ENCODE measurements at places on chromosomes 5 and 9. TPM values are rescaled to one million over a fixed set of nuclear protein-coding genes. Genes with fewer than 3 reads are reported as not detected.
A peak's percentile ranks its signal among the peaks of the same experiment; 100 is the strongest.

DNA sequence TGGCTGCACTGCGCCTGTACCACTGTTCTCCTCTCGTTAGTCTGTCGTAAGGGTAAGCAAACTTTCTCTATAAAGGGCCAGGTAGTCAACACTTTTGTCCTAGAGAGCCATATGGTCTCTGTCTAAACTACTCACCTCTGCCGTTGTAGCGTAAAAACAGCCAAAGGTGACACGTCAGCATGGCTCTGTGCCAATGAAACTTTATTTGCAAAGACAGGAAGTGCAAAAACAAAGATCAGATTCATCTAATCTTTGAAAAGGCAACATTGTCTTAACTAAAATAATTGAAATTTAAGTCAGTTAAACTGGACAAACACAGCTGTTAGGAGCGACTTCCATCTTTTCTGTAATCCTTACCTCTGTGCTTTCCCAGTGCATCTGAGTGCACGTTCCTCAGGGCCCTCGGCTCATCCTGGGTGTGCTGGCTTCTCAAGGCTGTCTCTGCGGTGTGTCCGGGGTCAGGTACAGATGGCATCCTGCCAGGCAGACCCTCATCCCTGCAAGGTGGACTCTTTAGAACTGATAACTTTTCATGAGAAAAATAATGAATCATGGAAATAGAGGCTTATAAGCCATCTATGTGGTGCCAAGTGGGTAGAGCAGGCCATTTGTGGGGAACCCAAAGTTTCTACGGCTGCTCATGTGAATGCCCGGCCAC is 35.2 kb upstream of the IRX4 start:
- no peak for DNase-seq

DNA sequence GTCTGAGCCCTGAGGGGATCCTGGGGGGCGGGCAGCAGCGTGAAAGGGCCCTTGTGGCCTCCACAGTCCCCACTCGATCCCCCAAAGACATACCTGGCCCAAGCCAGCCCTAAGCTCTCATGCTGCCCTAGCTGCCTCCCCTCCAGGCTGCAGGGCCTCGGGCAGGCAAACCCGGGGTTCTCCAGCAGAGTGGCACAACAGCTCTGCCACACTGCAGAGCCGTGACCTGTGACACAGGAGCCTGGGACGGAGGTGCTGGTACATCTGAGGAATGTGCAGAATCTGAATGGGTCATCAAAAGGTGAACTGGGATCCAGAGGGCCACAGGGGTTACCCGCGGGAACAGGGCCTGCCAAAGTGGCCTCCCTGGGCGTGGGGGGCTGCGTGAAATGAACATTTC is 163.2 kb downstream of the DAB2IP start:
- DNase-seq: no peak

- no peak for DNase-seq
These were observed 111.0 kb upstream of the RETREG1 start for GRCh38 chr5:16727755-16728325.

DNA sequence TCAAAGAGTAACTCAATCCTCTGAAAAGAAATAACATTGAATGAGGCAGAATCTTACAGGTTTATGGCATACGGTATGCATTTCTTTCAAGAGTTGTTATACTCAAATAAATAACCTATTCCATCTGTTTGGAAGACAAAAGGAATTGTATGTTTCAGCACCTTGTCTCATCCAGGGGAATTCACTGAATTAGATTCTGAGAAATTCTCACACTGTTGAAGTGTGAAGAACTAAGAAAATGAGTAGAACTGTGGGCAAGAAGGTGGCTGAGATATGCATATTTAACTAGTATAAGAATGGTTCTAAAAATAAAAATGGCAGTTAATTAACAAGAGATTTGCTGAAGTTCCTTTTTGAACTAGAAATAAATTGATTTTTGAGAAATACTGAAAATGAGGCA is 279.3 kb upstream of the DAP start:
- DNase-seq: no peak

- no peak for DNase-seq
These were observed 75.8 kb upstream of the ADRB2 start for GRCh38 chr5:148750614-148751013.

GRCh38 chr5:5497152-5497788 is 74.8 kb downstream of the ICE1 start:
- DNase-seq: peak; percentile 44

The SAPCD2 gene
- total RNA-seq: not detected

The FRMPD1 gene
- 0.26 TPM for total RNA-seq

The NR2F1 gene
- 71.5 TPM for total RNA-seq

All from ovary (tissue), 10 donors.